Myocyte (in vitro differentiated cells): ENCODE measurements at places on chromosomes 11 and 22. TPM values are rescaled to one million over a fixed set of nuclear protein-coding genes. Genes with fewer than 3 reads are reported as not detected.

GRCh38 chr22:44847892-44848291, 95.5 kb downstream of the ARHGAP8 start:
- no peak for DNase-seq

- peak; percentile 93 for DNase-seq
Measured at GRCh38 chr11:132126973-132127899, 756.8 kb downstream of the NTM start.

- no peak for DNase-seq
Measured at GRCh38 chr11:84626256-84626655, 1000.9 kb downstream of the DLG2 start.

GRCh38 chr22:25137577-25138525, 61.8 kb upstream of the CRYBB3 start:
- no peak for DNase-seq

DNA sequence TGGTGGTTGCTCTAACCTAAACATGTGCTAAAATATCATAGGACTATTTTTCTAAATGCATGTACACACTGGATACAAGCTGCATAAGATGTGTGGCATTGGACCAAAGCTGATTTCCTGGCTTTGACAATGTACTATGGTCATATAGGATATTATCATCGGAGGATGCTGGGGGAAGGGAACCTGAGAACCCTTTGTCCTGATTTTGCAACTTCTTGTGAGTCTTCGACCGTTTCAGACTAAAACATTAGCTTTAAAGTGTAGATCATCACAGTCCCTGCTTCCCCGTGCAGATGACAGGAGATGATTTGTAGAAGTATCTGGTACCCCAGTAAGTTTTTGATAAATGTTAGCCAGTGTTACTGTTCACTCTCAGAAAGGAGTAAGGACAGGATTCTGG, 554.7 kb downstream of the MIAT start:
- no peak for DNase-seq

- no peak for DNase-seq
Measured at GRCh38 chr11:132008872-132009271, 638.5 kb downstream of the NTM start.

DNA sequence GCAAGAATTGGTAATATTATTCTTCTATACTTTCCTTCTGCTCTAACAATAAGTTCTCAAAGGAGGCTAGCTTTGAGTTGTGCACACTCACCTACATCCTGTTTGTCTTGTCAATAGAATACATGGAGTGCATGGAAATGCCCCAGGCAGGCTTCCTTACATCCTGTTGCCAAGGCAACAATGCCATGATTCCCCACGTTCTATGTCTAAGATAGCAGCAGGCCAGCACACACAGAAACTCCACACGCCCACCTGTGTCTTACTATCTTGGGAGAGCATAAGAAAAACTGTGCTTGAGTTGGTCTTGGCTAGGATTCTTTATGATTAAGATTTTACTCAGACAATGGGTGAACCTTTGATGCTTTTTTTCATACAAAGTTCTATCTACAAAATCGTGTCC, 379.2 kb downstream of the AASDHPPT start:
- no peak for DNase-seq

DNA sequence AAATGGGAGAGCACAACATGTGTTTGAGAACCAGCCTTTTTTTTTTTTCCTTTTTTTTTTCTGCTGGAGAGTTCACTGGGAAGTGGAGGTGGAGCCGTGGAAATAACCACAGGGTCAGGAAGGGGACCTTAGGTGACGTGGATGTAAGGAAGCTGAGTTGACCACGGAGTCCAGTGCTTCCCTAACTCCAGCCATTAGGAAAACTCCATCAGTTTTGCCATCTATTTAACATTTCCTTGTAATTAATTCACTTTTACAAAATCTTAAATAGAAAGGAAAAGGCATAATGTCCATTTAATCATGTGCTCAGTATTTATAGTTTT, 2.0 kb upstream of the CDK2AP2 start:
- no peak for DNase-seq

GRCh38 chr11:77353131-77353530, 51.6 kb upstream of the GDPD4 start:
- peak; percentile 58 for DNase-seq

GRCh38 chr11:35487532-35488078, 37.8 kb downstream of the PAMR1 start:
- peak; percentile 75 for DNase-seq

Gene PATE2
- not detected in 2 replicates for total RNA-seq

Gene THRSP
- 3.5 and 4.1 TPM in 2 replicates for total RNA-seq

Gene DNAJB13
- total RNA-seq = 0.36 and 0.83 TPM in 2 replicates
